ENCODE measurements at places on chromosomes 6 and 20.
A peak's percentile ranks its signal among the peaks of the same experiment; 100 is the strongest.

DNA sequence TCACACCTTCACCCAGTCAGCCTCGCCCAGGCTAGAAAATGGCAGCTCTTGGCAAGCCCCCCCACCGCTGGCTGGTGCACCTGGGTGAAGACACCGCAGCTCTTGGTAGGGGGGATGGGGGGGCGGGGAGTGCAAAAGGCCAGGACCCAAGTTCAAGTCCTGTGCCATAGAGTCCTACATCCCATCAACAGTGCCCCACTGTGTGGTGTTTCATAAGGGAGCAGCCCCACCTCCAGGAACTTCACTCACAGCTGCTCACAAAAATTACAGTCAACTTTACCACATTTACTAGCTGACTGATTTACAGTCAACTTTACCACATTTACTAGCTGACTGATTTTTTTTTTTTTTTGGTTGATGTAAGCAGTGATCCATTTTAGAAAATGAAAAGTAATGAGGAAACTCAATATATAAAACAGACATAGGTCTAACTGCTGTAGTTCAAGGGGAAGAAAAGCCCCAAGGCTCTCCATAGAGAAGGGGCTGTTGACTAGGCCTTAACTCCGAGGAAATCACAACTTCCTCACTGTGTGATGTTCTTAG lies 208.9 kb upstream of the SNX9 start:
- DNase-seq, result no peak

- DNase-seq, result no peak
Observed at GRCh38 chr20:38113401-38114325, 51.4 kb downstream of the TGM2 start.

- no peak for DNase-seq
Observed at GRCh38 chr6:154736618-154737259, 3.5 kb downstream of the SCAF8 start.

DNA sequence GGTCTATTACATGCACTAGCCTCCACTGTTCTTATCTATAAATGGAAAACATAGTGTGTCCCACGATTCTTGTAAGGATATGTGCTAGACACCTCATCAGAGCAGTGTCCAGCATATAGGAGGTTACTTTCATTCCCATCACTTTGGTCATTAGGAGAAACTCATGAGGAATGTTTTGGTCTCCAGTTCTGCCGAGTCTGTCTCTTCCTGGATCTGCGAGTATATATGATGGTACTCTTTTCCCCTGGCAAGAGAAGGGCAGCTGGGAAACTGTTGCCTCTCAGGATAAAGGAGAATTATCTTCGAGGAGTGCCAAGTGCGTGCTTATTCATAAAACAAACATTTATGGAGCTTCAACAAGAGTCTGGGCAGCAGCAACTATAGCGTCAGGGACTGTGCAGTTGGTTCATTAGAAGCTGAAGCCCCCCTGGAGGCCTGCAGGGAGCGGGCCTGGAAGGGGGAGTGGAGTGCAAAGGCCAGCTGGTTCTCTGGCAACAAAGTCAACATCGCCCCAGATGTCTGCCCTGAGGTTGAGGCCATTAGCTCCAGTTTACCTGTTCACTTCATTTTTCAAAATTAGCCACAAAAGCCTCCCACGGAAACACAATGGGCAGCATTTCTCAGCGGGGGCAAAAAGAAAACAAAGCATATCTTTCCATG lies 811.9 kb downstream of the MAFB start:
- DNase-seq, result no peak

DNA sequence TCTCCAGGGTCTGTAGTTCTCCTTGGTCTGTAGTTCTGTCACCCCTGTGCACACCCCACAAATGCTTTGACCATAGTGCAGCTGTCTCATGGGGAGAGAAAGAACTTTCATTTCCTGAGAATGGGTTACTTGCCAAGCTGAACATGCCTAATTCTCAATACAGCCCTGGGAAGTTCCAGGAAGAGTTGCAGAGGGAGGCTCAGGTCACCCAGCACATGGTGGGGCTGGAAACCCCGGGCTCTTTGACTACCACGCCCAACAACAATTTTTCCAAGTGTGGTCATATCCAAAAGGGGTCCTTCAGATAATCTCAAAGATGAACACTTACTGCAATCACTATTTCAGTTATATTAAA lies 2.2 kb upstream of the PTPRA start:
- DNase-seq, result no peak

- DNase-seq, result no peak
Observed at GRCh38 chr20:1280195-1281102, 14.4 kb downstream of the SNPH start.

GRCh38 chr20:2626853-2627541 lies 25.4 kb upstream of the NOP56 start:
- no peak for DNase-seq

DNA sequence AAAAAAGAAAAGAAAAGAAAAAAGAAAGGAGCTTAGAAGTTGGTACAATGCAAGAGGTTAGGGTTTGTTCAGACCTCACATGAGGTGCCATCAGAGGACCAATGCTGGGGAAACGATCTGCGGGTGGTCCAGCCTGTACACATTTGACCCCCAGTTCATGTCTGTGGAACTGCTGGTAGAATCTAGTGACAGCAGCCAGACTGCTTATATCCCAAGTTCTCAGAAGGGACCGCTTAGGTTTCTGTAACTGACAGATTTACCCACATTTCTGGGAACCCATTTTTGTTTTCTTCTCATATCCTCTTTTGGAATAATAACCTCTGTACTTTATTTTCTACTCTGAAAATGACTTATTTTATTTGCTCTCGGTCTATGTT lies 4.7 kb downstream of the PPP1R18 start:
- DNase-seq, result no peak

GRCh38 chr6:129908356-129908755 lies 47.2 kb upstream of the TMEM244 start:
- DNase-seq, result no peak

- peak; percentile 37 for DNase-seq
Observed at GRCh38 chr6:158290659-158291058, 21.6 kb upstream of the TULP4 start.
